ENCODE measurements at places on chromosomes 16 and 17.

DNA sequence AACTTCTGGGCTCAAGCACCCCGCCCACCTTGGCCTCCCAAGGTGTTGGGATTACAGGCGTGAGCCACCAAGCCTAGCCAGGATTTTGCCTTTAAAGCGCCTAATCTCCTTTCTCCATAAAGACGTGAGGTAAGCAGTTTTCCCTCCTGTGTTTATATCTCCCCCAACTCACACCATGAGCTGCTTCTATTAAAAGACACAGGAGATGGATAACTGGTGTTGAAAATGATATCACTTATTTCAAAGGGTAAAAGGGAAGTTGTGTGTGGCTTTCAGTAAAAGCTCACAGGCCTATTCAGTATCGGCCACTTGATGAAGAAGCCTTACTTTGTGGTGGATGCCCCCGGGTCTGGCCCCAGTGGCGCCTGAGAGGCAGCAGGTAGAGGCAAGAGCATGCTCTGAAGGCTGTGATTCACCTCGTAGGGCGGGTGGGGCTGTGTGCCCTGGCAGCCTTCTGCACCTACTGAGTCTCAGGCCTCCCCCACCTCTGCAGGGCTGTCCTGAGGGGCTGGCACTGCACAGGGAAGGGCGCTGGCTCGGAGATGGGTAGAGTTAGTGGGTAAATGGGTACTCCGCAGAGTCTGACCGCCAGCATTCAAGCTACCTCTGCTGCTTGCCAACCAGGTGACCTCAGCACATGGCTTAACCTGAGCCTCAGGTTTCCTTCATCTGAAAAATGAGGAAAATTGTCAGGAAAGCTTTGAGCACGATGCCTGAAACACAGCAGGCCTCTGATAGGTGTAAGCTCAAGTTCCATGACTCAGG, 146.8 kb downstream of the CLEC16A start:
- no peak for DNase-seq

DNA sequence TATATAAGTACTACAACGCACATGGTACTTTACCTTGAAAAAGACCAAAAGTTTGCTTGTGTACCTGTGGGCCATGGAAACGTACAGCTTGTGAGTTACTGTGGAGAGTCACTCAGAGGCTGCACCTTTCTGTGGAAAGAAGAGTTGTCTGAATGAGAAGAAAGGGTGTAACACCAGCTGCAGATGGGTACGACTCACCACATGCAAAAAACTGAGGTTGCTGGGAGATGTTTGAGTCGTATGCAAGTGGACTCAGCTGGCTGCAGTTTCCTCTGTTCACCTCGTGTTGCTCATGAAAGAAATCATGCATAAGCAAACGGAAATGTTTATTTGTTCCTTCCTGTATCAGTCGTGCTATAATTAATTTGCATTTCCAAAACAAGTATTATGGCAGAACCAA, 22.4 kb upstream of the DYNLRB2 start:
- DNase-seq = no peak

GRCh38 chr17:28861393-28862203, 6.8 kb downstream of the ERAL1 start:
- no peak for DNase-seq

GRCh38 chr17:72092710-72093322, 28.0 kb upstream of the SOX9 start:
- DNase-seq = no peak

DNA sequence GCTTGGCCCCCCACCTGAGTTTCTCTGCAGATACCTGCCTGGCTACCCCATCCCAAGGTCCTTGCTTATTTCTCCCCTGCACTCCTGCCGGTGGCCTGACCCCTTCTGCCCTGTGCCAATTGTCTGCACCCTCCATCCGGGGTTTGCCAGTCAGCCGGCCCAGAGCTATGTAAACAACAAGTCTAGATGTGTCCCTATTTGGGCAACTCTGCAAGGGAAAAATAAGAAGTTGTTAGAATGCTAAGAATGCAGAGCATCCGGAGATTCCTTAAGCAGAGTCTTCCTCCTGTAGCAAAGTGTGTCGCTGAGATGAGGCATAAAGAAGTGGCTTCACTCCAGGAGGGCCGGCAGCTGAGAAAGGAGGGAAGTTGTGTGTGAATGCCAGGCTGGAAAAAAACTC, 46.6 kb downstream of the RGS9 start:
- DNase-seq = no peak

DNA sequence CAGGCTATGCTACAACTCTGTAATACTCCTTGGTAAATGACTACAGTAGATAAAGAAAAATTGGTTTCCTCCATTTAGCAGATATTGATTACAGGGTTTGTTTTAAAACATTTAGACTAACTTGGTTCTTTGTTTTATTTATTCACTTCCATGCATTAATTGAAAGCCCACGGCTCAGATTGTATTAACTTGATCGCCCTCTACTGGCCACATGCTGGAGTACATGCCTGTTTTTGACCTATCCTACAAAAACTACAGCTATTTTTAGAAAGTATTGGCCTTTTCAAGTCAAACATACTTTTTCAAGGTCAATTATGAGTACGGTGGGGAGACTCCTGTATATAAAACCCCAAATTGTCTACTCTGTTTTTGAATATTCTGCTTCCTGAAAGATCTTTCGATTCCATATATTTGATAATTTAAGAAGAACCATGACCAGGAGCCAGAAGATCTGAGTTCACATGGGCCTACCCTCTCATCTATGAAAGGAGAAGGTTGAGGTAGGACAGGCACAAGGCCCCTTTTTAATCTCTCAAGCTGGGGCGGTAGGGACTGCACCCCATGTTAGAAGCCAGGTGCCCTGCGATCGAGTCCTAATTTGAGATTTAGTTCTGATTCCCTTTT, 51.8 kb downstream of the CA10 start:
- DNase-seq = no peak

GRCh38 chr16:69003500-69003899, 102.0 kb upstream of the HAS3 start:
- DNase-seq = no peak

DNA sequence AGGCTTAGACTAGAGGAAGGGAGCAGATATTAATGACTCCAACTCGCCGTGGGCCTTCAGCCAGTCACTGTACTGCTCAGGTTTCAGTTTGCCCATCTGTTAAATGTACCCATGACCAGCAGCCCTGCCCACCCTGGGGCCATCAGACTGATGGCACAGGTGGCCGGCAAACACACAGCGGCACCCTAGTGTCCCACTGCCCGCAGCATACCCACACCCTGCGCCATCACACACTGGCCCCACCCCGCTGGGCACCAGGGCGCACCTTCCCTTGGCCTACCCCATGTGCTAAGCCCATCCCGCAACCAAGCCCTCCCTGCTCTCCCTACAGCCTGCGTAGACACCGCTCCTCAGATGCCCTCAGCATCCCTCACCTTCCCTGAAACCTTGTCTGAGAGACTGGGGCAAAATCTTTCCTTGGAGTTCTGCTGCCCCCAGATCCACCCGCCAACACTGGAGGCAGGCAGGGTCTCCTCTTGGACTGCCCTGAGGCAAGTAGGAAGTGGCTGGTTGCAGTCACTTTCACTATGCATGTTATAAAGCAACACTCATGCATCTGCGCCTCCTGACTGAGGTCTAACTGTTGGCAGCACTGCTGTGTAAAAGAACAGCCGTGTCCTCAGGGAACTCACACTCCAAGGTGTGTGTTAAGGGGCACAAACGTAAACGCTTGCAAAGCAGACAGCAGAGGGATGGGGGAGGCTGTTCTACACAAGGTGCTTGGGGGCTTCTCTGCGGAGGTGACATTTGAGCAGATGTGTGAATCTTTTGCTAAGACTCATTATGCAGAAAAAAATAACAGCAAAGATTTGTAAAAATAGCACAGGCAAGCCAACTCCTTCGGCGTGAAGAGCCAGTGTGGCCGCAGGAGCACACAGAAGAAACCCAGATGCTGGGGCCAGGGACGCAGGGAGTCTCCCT, 6.7 kb upstream of the BCAR1 start:
- no peak for DNase-seq

DNA sequence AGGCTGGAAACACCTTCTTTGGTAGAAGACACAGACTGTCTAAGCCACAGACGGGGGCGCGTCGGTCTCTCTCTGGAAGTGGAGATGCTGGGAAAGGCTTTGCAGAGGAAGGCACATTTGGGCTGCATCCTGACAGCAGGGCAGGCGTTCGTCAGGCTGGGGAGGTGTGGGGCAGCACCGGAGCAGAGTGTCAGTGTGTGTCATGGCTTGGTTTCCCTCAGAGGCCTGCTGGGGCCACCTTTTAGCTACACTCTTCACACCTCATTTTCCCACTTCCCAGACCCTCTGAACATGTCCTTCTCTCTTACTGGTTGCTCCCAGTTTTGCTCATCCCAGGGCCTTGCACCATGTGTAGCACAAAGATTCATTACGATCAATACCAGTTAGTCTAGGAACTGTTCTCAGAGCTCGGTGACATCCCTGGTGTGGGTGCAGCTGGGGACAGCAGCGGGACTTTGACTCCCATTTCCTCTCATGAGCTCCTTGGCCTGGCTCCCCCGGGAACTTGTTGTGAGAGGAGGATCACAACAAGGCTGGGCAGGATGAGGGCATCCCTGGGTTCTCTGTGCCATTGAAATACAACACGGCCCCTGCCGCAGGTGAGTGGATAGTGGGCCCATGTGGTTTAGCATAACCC, 33.1 kb downstream of the SMARCE1 start:
- DNase-seq = no peak

DNA sequence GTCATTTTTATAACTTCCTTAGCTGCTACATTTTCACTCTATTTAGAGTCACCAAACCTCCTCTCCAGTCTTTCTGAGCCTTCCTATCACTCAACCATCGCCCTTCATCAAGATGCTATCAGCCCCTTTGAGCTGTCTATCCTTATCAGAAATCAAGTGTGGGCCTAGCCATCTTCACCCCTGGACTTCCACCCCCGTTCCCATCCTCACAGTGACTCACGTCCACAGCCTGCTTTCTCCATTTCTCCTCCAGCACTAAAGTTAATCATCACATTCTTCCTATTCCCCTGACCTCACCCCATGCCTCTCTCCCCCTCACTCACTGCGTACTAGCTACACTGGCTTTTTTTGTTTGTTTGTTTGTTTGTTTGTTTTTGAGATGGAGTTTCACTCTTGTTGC, 2.4 kb upstream of the TEKT3 start:
- DNase-seq = no peak

DNA sequence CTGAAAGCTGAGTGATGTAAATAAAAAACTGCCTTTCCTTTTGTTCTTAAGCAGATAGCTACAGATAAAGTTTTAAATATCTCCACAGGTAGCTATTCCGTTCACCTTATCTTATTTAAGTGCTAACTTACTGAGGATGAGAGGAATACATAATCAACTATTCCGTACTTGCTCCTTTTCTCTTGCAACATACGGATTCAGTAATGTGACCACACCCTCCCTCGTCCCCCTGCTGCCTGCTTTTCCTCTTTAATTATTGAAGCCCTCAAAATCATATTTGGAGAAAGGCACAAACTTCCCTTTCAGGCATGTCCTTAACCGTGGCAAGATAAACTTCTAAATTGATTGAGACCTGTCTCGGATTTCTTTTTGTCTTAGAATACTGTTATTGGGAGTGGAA, 101.4 kb downstream of the MAP2K4 start:
- DNase-seq = no peak

DNA sequence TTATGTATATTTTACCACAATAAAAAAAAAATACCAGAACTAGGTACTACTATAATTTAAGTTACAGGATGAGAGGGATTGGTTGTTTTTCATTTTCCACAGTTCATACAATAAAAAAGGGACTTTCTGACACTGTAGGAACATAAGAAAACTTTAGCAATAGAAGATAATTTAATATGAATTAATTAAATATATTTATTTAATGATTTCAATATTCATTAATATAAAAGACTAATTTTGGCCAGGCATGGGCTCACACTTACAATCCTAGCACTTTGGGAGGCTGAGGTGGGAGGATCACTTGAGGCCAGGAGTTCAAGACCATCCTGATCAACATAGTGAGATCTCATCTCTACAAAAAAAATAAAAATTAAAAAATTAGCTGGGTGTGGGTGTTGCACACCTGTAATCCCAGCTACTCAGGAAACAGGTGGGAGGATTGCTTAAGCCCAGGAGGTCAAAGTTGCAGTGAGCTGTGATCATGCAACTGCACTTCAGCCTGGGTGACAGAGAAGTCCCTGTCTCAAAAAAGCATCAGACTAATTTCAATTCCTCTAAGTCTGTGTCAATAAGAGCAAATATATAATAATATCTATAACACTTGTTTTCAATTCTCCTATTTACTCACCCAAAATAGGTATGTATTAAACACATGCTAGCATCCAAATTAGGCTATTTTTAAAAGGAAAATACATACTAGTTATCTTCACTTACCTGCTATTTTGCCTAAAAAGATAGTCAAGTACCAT, 79.6 kb downstream of the BRIP1 start:
- no peak for DNase-seq

GRCh38 chr16:85203462-85203813, 91.2 kb upstream of the CIBAR2 start:
- DNase-seq = no peak

DNA sequence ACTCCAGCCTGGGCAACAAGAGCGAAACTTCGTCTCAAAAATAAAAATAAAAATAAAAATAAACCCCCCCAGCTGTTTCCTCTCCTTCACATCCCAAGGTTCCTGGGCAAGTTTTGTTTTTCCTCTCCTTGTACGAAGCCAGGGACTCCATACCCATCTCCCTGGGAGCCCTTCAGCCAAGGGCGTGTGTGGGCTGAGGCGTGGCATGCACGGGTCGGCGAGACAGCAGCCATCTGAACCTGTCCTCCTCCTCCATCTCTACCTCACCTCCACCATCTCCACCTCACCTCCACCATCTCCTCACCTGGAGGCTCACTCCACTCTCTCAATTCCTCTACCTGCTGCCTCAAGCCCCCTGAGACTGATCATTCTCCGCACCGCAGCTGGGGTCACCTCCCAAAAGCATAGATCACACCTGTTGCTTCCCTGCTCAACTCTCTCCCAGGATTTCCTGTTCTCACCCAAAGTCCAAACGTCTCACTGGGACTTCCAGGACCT, 16.9 kb downstream of the AANAT start:
- no peak for DNase-seq

DNA sequence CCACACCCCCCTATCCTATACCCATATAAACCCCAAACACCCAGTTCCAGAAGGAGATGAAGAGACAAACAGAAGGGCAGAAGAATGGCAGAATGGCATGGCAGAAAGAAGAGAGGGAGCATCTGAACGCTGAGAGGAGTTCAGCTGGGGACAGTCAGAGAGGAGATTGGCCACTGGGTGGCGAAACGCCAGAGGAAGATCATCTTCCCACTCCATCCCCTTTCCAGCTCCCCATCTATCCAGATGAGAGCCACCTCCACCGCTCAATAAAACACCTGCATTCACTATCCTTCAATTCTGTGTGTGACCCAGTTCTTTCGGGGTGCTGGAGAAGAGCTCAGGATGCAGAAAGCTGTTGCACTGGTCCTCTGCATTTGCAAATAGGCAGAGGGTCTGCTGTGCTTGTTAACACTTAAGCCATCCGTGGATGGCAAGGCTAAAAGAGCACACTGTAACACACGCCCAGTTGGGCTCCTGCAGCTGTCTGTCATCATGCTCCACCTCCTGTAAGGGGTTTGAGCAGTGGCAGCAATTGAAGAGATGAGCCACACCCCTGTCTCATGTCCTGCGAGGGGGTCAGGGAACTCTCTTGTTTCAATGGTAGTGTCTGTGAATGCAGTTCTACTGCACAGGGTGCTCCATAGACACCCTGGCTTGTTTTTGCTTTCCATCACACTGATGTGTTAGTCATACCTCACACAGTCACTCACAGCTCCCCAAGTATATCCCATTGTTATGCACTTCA, 1034.8 kb upstream of the RBFOX1 start:
- no peak for DNase-seq
